Activated T-helper 1 cell treated with anti-CD3 and anti-CD28 coated beads, Interleukin-2, amount 50 U/mL, for 16 hours (primary cell): ENCODE measurements at places on chromosomes 6 and 20.

DNA sequence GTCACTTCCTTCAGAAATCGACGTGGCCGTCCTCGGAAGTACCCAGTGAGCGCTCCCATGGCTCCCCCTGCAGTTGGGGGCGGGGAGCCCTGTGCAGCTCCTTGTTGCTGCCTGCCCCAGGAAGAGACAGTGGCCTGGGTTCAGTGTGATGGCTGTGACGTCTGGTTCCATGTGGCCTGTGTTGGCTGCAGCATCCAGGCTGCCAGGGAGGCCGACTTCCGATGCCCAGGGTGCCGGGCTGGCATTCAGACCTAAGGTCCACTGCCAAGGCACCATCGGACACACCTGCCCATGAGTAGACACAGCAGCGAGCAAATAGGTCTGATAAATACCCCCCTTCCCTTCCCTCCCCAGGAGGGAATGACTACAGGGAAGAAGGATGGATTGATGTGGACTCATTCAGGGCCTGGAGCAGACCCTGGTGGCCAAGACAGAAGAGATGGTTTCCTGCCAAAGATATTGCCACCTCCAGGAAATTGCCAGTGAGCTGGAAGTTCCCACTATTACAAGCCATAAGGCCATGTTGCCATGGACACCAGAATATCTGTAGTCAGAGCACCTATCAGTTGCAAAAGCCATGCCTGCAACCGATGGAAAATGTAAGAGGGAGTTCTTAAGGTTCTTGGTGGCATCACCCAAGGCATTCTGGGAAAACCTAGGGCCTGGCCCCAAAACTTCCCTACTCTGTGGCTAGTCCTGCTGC lies 4.2 kb downstream of the TCF19 start:
- DNase-seq, result no peak

GRCh38 chr6:17417817-17418216 lies 24.4 kb downstream of the CAP2 start:
- DNase-seq, result no peak

DNA sequence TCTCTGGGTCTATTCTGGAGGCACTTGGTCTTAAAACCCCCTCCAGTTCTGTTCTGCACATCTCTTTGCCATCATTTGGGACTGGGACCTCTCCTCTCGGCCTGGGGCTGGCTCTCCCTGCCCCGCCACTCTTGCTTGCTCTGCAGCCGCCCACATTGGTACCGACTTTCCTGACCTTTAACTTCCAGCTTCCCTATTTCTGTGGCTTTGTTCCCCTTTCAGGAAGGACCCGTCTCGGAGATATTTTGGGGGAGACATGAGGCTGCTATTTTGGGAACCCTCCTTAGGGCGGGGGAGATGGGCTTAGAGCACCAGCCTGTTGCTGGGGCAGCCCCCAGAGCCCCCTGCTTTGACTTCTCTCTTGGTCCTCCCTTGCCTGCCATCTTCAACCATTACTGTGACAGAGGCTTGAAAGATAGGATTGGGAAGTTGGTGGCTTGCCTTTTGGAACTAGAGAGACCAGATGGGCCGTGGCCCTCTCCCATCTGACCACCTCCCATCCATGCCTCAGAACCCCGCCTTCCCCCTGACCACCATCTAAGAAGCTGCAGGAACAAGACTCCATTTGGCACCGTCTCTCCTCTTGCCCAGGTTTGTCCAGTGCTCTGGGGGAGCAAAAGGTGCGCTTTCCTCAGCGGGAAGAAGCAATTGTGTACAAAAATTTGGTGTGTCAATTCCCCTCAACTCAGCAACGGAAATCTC lies 914 bp downstream of the TREM2 start:
- DNase-seq, result no peak

- DNase-seq, result no peak
These were observed 133.9 kb upstream of the NEDD9 start for GRCh38 chr6:11366183-11366933.

- DNase-seq, result no peak
These were observed 25.3 kb upstream of the CHD6 start for GRCh38 chr20:41643504-41643938.

- no peak for DNase-seq
These were observed 32.8 kb upstream of the NTSR1 start for GRCh38 chr20:62675877-62676260.

- no peak for DNase-seq
These were observed 406.8 kb upstream of the SULF2 start for GRCh38 chr20:48192109-48192508.

DNA sequence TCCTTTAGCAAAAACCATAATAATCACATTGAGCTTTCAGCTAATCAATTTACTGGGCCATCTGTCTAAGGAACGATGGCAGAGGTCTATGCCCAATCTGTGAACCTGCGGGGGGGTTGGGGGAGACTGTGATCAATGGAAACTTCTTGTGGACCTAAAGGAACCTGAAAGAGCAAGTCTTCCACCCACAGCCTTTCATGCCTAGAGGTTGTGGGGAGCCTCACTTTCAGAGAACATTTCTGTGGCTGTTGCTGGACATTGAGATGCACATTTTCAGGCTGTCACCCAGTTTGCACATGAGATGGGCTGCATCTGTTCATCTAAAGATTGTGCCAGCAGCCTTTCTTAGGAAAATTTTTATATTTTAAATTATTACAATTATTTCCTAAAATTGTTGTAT lies 310.0 kb upstream of the SPTLC3 start:
- DNase-seq, result no peak

DNA sequence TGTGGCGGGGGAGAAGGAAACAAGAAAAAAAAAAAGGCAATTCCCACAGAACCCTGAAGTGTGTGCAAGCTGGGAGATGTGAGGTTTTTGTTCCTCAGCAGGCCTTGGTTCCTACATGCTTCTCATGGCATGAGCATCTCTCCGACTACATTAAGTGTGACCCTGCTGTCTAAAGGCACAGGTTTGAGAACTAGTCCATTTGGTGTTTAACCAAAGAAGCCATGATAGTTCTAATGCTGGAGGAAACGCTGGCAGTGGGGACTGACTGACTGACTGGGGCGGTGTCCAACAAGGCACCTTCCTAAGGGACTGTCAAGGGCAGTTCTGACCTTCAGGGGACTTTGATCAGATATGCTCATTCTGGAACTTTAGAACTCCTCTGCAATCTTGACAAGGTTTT lies 3.8 kb downstream of the TXNDC5 start:
- DNase-seq, result no peak

DNA sequence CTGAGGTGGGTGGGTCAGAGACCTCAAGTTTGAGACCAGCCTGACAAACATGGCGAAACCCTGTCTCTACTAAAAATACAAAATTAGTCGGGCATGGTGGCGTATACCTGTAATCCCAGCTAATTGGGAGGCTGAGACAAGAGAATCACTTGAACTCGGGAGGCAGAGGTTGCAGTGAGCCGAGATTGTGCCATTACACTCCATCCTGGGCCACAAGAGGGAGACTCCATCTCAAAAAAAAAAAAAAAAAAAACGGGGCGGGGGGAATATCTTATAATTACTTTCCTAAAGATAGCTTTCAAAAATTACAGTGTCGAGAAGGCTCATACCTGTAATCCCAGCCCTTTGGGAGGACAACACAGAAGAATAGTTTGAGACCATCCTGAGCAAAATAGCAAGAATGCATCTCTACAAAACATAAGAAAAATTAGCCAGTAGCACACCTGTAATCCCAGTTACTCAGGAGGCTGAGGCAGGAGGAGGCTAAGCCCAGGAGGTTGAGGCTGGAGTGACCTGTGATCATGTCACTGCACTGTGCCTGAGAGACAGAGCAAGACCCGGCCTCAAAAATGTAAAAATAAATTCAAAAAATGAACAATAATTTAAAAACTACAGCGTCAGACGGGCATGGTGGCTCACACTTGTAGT lies 25.8 kb downstream of the CBFA2T2 start:
- DNase-seq, result no peak

DNA sequence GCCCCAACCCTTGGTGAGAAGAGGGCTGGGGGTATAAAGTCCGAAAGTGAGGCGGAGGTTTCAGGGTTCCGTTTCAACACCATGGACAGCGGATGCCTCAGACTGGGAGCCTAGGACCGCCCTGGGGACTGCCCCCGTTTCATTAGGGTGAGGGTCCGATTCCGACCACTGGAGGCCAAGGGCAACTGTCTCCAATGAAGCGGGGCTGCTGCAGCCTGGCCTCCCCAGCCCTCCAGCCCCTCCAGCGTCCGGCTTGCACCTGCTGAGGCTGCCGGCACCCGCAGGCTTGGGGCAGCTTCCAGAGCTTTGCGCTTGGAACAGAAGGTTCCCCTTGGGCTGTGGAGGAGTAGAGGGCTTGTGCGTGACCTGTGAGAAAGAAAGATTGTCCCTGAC lies 39.9 kb downstream of the YTHDF1 start:
- no peak for DNase-seq

- DNase-seq, result no peak
These were observed 77.0 kb downstream of the PLCB1 start for GRCh38 chr20:8209061-8209460.

DNA sequence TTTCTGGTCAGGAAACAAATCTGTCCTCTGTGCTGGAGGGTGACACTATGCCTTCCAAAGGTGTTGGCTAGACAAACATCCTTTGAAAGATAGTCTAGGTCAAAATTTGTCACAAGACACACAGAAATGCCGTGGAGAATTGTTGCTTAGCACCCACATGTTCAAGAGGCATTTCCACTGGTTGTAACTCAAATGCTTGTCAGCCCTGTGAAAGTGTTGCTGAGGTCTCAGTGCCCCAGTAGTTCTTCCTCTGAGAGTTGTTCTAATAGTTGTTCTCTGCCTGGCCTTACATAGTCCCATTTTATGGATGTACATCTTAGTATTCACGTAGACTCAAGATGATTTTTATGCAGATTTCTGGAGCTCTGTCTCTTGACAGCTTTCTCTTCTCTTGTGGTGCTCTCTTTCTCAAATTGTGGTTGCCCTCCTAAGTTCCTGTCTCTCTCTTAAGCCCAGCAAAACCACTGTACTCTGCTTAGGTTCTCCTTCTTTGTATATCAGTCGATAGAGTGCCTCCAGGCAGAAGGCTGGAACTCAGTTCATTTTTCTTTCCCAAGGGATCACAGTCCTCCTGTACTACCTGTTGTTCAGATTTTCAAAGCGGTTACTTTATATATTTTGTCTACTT lies 39.5 kb upstream of the REV3L start:
- no peak for DNase-seq

GRCh38 chr6:93136111-93136510 lies 283.2 kb downstream of the EPHA7 start:
- no peak for DNase-seq

DNA sequence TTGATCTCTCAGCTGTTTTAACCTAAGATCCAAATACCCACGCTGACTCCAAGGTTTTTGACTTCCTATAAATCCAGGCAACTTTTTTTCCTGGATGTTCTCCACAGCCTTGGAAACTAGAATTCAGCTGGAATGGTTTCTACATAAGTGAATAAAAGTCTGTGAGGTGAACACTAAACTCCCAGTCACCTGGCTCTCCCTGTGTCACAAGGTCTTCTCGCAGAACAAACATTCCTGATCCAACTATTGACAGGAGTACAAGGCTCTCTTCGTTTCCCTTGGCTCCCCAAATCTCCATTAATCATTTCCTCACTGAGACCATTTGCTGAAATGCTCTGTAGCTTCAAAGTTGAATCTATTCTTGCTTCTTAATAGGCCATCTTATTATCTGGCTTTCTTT lies 265.7 kb downstream of the ADGRG6 start:
- DNase-seq, result no peak

DNA sequence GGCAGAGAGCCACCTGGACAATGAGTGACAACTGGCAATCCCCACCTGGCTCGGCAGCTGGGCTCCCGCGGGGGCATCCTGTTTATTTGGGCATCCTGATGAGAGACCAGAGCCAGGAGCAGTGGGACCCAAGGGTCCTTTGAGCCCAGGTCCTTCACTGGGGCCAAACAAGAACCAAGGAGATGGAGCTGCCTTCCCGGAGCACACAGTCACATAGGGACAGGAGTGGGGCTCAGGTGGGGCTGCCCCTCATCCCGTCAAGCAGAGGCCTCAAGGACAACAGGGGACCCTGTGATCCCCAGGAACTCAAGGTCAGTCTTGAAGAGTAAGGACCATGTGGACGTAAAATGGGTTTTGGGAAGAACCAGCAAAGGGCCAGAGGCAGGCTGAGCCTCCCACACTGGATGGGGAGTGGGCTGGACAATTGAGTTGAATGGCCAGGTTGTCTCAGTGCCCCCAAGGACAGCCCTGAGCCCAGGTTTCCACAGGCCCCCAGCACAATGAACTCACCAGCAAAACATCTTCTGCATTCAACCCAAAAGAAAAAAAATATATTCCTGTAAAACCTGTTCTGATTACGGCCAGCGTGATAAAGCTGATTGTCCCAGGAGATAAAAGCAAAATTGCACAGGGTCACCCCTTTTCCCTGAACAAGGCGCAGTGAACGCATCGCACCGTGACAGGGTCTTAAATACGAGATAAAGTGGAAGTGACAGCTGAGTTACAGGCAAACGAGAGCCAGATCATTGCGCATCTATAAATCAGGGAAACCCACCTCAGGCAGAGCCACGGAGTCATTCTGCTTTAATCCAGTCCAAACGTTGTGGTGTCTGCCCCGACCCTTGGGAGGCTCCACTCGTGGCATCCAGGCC lies 86.2 kb downstream of the ANKRD60 start:
- DNase-seq, result no peak

DNA sequence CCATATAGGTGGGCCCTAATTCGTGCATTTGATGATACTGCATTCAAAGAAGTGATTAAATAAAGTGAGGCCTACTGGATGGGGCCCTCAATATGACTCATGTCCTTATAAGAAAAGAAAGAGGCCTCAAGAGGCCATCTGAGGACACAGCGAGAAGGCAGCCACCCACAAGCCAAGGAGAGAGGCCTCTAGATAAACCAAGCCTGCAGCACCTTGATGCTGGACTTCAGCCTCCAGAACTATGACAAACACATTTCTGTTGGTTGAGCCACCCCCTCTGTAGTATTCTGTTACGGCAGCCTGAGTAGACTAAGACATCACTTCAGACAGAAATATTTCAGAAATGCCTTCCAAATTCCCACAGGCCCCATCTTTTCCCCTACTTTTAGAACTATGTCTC lies 82.5 kb upstream of the PLEKHG1 start:
- DNase-seq, result no peak

- DNase-seq, result no peak
These were observed 3.8 kb downstream of the IL17A start for GRCh38 chr6:52189974-52190373.

DNA sequence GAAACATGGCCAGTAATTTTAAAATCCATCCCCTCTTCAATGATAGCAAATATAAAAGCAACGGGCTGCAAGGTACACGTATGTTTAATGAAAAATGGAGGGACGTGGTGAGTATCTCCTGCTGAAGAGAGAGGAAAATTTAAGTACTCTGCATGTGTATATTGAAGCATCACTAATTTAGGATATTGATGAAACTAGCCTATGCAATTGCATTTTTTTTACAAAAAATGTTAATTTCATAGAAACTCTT lies 362 bp upstream of the TMX4 start:
- DNase-seq, result no peak
